ENCODE measurements at places on chromosomes 12 and 14.

DNA sequence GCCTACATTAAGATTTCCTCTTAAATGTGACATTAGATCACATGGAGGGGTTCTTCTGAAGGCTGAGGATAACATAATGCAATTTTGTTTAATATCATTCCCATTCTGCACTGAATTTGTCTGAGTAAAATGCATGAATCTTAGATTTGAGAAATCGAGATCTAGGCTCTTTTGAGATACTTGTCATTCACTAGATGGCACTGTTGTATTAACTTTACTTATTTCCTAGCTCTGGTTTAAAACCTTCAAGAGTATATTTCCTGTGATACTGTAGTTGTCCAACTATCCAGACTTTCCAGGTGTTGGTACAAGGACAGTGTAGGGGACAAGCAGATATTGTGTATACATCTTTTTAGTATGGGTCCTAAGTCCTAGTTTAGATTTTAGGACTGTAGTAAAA is 91.7 kb upstream of the SEL1L start:
- peak; percentile 21 for DNase-seq

DNA sequence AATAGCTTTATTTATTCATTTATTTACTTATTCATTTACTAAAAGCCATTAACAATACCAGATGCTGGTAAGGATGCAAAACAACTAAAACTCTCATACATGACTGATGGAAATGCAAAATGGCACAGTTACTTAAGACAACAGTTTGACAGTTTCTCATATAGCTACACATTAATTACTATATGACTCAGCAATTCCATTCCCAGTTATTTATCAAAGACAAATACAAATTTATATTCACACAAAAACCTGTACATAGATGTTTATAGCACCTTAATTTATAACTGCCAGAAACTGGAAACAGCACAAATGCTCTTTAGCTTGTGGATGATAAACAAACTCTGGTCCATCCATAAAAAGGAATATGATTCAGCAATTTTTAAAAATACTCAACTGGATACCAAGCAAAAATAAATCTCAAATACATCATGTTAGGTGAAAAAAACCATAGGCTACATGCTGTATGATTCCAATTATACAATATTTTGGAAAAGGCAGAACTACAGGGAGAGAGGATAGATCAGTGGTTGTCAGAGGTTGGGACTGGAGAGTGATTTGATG is 37.9 kb upstream of the ST8SIA1 start:
- no peak for DNase-seq

DNA sequence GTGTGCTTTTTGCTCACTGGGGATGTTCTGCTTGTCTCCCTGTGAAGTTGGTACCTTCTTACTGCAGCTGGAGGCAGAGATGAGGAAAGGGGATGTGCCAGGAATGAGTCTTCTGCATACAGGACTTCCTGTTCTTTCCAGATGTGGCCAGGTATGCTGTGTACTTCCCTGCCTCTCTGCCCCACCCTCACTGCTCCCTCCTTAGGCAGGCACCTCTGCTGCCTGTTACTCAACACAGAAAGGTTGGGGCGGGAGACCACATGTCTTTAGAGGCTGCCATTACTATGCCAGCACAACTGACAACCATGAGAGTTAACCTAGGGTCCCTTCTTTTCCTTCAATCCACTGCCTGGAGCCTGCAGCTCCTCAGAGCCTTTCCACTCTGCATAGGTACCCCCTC is 2.0 kb upstream of the OAS3 start:
- DNase-seq: no peak

- no peak for DNase-seq
Observed at GRCh38 chr14:72434856-72435255, 459.0 kb downstream of the DPF3 start.

DNA sequence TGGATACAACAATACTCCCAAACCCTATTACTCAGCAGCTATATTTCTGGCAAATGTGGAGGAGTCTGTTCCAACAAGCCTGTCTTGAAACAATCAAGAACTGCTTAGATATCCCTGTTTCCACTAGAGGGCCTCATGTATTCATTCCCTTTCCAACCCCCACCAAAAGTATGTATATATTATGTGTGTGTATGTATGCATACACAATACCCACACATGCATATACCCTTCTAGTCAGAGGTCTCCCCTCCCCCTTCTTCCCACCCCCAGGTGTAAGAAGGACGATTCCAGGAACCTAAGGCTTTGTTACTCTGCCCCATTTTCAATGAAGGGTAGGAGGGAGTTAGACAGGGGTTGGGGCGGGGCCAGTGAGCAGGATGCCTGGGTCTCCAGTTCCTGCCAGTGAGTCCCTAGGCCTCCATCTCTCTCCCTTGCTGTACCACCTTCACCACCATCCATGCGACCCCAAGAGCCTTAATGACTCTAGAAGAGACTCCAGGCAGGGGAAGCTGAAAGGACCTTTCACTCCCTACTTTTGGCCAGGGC is at the start of gene DGKA:
Gene DGKA, plus strand, starts transcription at position 392 of the 546 bp plus-strand sequence. CDS start 5,342 bp downstream, outside the sequence.
- DNase-seq: peak; percentile 48

- DNase-seq: peak; percentile 1
Observed at GRCh38 chr12:55631733-55632132, 5.0 kb upstream of the OR10P1 start.

DNA sequence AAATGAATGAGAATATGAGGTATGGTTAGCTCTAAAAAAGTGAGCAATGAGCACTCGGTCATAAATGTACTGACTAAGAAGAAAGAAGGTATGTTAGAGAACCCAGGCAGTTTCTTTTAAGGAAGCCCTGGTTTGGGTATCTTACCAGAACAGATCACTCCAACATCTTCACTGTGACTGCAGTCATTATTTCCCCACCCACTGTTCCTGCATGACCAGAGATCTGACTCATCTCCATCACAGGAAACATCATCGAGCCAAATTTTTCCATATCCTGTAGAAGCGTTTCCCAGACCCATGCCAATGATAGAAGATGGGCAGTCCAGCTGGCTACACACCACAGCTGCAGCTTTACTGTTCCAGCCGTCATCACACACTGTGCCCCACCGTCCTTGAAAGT is 48.0 kb downstream of the CD163L1 start:
- no peak for DNase-seq

DNA sequence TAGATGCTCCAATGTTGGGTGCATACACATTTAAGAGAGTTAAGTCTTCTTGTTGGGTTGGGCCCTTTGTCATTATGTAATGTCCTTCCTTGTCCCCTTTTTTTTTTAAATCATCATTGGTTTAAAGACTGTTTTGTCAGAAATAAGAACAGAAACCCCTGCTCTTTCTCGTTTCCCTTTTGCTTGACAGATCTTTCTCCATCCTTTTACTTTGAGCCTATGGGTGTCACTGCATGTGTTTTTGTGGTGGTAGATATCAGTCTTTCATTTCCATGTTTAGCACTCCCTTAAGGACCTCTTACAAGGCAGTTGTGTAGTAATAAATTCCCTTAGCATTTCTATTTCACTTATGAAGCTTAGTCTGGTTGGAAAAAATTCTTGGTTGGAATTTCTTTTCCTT is 47.4 kb downstream of the RTN1 start:
- no peak for DNase-seq

GRCh38 chr14:57747036-57747435 is 118.9 kb downstream of the SLC35F4 start:
- DNase-seq: no peak

DNA sequence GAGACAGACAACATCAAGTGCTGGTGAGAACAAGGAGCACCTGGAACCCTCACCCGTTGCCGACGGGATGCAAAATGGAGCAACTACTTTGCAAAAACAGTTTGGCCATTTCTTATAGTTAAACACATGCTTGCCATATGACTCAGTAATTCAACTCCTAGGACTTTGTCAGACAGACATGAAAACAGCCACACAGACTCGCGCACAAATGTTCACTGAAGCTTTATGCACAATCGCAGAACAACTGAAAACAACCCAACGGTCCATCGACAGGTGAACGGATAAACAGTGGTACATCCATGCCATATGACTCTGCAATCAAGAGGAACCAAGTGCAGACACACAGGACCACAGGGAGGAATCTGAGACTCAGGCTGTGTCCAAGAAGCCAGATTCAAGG is 30.8 kb downstream of the NCOR2 start:
- DNase-seq: no peak

DNA sequence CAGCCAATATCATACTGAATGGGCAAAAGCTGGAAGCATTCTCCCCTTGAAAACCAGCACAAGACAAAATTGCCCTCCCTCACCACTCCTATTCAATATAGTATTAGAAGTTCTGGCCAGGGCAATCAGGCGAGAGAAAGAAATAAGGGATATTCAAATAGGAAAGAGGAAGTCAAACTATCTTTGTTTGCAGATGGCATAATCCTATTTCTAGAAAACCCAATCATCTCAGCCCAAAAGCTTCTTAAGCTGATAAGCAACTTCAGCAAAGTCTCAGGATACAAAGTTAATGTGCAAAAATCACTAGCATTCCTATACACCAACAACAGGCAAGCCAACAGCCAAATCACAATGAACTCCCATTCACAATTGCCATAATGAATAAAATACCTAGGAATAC is 21.0 kb upstream of the ANP32D start:
- no peak for DNase-seq

DNA sequence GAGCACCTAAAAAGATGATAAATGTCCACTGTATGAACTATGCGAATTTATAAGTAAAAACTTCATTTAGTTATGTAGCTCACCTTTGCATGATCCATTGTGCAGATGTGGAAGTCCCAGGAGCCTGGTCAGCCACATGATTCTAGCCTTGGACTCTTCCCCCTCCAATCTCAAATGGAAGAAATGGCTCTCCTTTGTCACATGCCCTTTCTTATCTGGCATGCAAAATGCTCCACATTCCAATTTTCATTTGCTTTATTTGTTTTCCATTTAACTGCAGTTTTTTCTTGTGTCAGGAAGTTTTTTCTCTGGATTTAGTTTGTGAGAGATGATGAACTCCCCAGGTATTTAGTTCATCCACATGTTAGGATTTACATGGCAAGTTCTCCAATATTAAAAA is 73.8 kb downstream of the DYRK2 start:
- no peak for DNase-seq

GRCh38 chr14:69327507-69327906 is 67.5 kb downstream of the GALNT16 start:
- DNase-seq: no peak

GRCh38 chr12:31645924-31646323 is 13.6 kb upstream of the ETFBKMT start:
- DNase-seq: no peak

- no peak for DNase-seq
Observed at GRCh38 chr12:54030889-54031471, 1.9 kb upstream of the HOXC5 start.

DNA sequence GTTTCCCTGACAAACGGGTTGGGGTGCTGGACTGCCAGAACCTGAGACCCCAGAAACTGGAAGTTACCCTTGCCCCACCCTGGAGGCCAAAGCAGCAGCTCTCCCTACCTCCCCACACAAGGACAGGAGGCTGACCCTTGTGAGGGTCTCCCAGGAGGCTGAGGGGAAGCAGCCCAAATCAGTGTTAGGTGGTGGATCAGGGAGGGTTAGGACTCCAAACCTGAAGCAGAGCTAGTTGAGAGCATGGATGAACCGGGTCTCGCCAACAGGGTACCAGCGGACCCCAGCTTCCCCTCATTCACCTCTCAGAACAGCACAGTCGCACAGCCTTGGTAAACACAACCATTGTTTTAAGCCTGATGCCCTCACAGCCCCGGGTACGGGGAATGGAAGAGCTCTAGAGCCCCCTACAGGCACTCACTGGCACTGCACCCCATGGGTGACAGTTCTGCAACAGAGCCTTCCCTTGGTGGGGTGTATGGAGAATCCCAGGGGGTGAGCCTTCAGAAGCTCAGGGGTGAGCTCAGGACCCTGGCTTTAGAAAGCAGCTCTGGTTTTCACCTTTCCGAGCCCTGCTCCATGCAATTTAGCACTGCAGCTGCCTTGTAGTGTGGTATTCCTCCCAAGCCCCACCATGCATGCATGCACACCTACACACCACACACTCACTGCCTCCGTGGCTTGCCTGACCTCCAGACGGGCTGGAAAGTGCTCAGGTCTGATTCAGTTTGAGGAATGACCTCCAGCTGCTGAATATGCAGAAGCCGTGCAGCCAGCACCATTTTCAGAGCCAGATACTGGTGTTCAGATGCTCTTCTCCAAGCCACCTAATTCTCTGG is 11.2 kb downstream of the ESRRB start:
- DNase-seq: no peak

DNA sequence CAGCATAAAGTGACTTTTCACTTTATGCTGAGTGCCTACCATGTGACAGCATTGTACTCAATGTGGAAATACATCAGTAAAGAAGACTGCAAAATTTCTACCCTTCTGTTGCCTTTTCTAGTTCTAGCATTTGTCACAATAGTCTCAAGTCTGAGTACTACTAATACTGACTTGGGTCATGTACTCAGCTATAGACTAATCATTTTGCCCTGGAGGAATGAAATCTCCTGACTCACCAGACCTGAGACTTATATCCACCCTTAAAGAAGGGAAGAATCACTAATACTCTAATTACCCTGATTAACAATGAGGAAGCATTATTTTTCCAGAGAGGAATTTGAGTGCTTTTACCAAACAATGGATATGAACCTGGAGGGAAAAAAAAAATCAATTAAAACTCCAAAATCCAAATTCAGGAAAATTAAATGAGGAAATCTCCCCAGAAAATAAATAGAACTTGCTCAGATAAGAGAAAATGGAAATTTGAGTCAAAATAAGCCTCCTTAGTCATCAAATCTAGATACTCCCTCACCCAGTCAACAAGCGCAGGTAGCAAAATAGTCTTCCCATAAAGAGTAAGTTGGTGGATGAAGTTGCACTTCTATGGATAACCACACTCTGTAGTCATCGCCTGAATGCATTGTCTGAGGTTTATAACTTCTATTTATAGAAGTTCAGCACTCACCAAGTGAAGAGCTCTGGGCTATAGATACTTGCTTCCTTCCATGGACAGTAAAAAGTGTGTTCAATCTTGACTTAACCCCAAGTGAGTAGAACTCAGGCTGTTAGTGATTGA is 386.6 kb downstream of the SYT1 start:
- DNase-seq: no peak

DNA sequence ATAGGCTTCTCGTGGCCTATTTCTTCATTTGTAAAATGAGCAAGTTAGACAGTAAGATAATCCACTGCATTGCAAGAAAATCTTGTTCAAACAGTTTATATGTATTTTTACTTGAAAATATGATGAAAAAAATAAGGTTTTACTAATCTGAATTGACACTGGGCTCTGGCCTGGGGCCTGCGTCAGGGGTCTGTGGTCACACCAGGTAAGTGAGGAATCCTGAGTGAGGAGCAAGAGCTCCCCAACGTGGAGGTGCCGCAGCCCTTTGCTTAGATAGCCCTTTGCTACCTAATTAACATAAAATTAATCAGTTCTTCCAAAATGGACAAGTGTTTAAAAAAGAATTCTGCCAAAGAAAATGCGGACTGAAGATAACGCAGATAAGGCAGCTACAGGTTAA is 39.1 kb upstream of the STAB2 start:
- DNase-seq: no peak

All from NCI-H446 treated with DMSO at 0.1 percent for 48 hours (cell line).